ENCODE measurements at places on chromosomes 12 and 14.
A peak's percentile ranks its signal among the peaks of the same experiment; 100 is the strongest.

DNA sequence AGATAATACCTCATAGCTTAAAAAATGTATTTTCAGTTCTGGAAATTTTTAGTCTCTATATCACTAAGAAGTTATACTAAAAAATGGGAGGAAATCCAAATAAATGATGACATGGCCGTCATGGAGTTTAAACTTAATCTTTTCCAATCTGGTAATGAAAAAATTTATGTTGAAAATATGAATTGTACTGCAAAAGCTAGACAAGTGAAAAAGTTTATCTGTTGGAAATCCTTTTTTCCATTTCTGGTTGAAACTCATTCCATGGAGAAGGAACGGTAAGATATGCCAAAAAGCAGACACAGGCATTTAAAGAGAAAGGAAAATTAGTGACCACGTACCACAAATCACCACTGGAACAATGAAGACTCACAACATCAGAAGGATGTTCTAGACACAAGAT lies 314.2 kb upstream of the PRICKLE1 start:
- DNase-seq = no peak

DNA sequence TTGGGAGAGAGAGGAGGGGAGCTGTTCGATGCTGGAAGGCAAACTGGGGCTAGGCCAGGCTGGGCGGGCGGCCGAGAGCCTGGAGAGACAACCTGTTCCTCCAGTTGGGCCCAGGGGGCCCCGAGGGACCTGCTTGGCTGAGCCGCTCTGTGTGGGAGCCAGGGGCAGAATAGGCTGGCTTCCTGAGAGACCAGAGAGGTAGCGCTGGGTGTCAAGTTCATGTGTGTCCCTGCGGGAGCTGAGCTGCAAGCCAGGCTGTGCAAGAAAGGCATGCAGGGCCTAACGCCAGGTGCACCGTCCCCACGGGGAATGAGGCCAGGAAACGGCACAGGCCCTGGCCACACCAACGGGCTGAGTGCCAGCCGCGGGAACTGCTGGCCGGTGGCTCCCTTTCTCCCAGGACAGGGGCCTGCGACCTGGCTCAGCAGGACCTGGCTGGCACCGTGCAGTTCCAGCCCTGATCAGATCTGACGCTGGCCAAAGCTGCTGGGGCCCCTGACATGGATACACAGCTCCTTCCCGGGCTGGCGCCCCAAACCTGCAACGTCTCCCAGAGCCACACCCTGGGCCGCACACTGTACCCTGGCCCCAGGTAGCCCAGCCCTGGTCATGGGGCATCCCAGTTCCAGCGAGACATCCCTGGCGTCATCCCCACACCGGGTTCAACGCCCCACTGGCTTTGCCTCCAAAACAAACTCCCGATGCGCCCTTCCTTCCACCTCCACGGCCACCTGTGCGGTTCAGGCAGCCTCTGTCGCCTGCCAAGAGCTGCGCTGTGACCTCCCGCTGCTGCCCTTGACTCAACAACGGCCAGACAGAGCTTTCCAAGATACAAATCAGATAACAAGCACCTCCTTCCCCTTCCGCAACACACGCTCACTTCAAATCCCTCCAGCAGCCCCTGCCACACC lies 65.0 kb downstream of the RFLNA start:
- no peak for DNase-seq

DNA sequence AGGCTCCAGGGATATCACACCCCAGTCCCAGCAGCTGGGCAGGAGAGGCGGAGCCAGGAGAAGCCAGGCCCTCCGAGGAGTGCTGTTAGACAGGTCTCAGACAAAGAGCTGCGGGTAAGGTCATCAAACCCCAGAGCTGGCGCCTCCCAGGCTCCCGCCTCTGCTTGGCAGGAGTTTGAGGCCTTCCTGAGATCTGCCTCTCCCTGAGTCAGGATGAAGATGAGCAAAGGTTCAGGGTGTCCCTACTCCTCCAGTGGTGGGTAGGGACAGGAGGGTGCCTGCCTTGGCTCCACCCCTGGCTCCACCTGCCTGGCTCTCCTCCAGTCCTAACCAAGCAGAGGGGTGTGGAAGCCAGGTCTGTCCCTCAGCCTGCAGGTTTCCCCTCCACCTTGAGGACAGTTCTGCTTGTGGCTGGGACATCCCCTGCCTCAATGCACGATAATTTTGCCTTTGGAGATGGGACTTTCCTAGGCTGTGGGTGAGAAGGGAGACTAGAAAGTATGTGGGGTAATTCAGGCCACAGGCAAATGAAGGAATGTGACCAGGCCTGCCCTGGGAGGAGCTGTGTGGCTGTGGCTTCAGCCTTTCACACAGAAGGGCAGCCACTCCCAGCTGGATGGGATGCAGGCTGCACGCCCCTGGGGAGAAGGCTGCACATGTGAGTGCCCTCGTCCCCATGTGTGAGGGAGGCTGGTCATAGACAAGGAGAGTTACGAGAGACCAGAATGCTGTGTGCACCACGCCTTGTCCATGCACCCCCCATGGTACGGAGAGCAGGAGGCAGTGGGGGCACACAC lies 2.2 kb downstream of the PLEKHG6 start:
- DNase-seq = no peak

GRCh38 chr12:66428261-66428660 lies 126.0 kb downstream of the HELB start:
- DNase-seq = no peak

- no peak for DNase-seq
Observed at GRCh38 chr14:31059152-31059924, 33.2 kb upstream of the STRN3 start.

- DNase-seq = no peak
Observed at GRCh38 chr14:91754185-91754584, 22.3 kb upstream of the CATSPERB start.

DNA sequence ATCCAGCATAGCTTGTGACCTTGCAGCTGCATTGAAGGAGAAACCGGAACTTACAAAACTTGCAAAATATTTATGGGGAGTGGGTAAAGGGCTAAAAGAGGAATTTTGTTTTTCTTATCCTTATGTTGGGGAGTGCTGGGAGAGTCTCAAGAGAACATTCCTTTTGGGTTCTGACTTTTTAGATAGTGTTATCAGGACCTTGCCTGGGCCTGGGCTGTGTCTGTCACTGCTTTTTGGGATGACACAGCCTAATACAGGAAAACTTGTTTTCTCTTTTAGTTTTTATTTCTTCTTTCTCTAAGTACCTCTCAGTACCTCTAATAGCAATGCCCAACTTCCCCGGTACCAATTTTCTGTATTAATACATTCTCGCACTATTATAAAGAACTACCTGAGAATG lies 850.6 kb downstream of the RPS29 start:
- DNase-seq = no peak

- DNase-seq = no peak
Observed at GRCh38 chr14:52417139-52417538, 103.0 kb downstream of the PTGER2 start.

GRCh38 chr12:109057376-109057775 lies 5.0 kb downstream of the USP30 start:
- DNase-seq = no peak

GRCh38 chr12:5022465-5023061 lies 21.1 kb upstream of the KCNA5 start:
- peak; percentile 31 for DNase-seq

DNA sequence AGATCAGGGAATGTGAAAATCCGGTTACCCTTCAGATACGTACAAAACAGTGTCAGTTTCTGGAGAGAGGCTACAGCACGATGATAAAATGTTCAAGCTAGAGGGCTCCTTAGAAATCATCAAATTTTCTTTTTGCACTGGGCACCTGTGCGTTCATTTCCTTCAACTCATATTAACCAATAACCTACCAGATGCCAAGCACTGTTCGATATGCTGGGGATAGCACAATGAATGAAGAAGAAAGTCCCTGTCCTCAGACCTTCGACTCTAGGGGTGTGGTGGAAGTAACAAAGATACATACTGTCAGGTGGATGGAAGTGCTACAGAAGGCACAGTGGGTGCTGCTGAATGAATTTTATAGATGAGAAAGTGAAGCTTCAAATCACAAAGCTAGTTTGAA lies 172.3 kb downstream of the FOXN3 start:
- no peak for DNase-seq

All from CD4-positive, alpha-beta T cell treated with Interferon gamma for 1 hour (primary cell).